ENCODE measurements at places on chromosomes 16 and 17.

DNA sequence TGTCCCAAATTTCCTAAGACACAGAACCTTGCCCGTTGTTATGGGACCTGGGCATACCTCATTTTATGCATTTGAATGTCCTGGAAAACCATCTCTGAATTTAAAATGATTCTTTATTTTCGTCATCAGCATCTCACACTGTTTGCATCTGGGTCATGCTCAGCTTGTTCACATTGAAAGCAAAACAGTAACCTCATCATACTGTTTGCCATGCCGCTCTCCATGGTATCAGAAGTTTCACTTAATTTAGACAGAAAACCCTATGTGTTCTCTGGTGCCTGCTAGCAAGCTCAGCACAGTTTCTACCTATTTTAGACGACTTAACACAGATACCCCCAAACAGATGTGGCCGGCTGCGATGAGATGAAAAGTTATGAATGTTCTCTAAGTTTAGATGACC, 292.1 kb downstream of the SNX29 start:
- no peak for DNase-seq

DNA sequence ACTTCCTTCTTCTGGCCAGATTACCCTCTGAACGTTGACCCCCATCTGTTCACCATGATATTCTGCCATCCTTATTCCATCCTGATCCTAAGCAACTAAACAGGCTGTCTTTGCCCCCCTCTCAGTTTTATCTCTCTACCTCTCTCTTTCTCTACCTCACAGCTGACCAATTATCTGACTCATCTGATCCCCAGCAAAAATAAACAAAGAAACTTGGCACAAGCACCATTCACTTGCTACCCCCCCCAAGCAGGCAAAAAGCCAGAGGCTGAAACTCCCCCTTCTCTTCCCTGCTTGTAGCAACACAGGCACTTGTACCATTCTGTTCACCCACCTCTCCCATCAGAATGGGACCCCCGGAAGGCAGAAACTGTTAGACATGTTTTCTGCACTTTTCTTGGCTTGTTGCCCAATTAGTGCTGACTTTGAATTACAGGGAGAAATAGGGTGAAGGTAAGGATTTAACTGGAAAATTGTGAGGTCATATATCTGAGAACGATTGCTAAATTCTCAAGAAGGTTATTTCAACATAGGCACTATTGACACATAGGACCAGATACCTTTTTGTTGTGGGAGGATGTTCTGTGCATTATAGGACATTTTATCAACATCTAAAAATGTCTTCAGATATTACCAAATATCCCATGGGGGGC, 163.2 kb downstream of the TOX3 start:
- DNase-seq = no peak

GRCh38 chr16:83200005-83200779, 573.4 kb downstream of the CDH13 start:
- DNase-seq = no peak

DNA sequence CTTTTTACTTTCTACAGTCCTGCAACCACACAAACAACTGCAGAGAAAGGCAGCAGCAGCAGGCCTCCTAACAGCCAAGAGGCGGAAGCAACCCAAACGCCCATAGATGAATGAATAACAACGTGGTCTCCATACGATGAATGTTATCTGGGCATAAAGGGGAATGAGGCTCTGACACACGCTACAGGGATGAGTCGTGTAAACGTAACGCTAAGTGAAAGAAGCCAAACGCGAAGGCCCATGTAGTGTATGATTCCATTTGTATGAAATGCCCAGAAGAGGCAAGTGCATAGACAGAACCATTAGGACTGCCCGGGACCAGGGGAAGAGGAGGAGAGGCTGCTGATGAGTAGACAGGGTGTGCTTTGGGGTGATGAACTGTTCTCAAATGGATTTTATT, 94.8 kb upstream of the DNAH17 start:
- peak; percentile 41 for DNase-seq

- DNase-seq = no peak
Measured at GRCh38 chr17:39799395-39799794, 61.7 kb downstream of the GRB7 start.

GRCh38 chr16:9534759-9535158, 443.3 kb downstream of the HAPSTR1 start:
- DNase-seq = no peak

DNA sequence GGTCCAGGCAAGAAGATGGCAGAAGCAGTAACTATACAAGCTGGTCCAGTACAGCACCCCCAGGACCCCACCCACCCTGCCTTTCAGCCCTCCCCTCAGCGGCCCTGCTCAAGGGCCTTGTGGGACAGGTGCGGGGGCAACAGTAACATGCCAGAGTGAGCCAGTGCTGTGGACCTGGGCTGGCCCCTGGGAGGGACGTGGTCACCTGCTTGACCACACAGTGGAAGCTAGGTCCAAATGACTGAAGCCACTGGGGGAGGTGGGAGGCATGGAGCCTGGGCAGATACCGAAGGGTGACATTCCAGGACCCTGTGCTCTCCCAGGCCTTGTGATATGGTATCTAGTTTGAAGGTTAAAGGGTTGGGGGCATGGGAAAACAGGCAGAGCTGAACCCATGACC, 17.3 kb downstream of the ATP6V0D1 start:
- no peak for DNase-seq

DNA sequence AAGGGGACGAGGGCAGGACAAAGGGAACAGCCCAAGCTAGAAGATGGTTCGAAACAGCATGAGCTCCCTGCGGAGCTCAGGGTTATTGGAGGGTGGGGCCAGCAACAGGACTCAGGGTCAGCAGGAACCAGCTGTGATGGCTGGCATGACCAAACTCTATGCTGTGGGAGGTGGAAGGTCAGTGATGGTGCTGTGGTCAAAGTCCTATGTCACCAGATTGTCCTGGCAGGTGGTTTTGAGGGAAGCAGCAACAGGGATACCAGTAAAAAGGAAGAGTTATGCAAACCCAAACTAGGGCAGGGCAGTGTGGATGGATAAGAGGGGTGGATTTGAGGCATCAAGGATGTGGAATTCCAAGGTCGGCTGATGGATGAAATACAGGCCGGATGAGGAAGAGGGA, 32.4 kb downstream of the CACNG4 start:
- no peak for DNase-seq

- DNase-seq = no peak
Measured at GRCh38 chr16:31009894-31010584, 399 bp downstream of the STX1B start.

DNA sequence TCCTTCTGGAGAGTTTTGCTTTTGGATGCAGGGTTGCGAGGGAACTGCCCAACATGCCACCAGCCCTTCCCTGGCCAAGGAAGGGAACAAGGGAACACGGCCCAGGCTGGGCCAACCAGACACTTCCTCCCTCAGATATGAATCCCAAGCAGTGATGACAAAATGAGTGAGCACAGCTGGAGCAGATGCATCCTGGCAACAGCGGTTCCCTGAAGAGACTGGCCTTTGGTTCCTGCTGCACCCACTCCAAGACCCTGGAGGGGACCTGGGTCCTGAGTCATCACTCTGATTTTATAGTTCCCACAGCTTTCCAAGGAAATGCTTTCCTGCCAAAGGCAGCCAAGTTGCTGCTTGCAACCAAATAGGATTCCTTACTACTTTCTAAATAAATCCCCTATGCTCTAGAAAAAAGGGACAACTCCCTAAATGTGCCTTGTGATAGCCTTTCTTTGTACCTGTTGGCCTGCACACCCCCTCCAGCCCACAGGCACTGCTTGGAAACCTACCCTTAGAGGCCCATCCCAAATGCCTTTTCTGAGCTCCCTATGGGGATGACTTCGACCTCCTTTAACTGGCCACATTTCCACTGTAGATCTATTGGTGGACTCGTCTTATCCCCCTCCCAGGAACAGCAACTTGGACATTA, 5.3 kb downstream of the ST3GAL2 start:
- DNase-seq = peak; percentile 75

DNA sequence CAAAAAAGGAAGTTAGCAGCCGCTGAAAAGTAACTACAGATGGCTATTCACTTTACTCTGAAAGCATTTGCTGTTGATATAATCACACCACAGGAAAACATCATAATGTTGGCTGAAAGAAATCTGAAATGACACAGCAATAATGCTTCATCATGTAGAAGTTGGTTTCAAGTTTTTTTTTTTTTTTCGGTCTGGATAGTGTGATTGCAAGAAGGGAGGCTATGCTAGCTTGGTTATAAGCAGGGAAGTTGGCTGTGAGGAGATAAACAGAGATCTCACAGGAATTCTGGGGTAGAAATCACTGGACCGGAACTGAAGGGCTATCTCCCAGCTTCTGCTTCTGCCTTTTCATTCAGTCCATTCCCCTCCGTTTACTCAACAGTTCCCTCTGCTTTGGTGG, 57.9 kb downstream of the MYO1D start:
- no peak for DNase-seq

- no peak for DNase-seq
Measured at GRCh38 chr17:61627125-61627524, 36.1 kb upstream of the NACA2 start.

DNA sequence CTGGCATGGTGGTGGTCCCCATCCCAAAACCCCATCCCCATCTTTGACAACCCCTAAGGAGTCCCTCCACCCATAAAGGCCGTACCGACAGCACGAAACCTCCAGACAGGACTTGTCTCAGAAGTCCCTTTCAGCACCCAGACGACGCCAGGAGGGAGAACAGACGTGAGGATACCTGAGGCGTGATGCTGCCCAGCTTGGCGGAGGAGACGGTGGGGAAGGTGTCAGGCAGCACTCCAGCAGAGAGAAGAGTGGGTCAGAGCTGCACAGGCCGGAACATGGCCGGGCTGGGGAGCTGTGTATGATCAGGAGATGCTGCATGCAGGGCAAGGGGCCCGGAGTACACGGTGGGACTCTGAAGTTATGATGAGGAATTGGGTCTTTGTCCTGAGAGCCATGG, 244.2 kb downstream of the GSG1L start:
- no peak for DNase-seq

- DNase-seq = no peak
Measured at GRCh38 chr16:79107301-79107700, 493.2 kb downstream of the MAF start.

Measured in skeletal muscle cell (primary cell).